Common myeloid progenitor, CD34-positive (primary cell): ENCODE measurements at places on chromosomes 6 and 20.
A peak's percentile ranks its signal among the peaks of the same experiment; 100 is the strongest.

DNA sequence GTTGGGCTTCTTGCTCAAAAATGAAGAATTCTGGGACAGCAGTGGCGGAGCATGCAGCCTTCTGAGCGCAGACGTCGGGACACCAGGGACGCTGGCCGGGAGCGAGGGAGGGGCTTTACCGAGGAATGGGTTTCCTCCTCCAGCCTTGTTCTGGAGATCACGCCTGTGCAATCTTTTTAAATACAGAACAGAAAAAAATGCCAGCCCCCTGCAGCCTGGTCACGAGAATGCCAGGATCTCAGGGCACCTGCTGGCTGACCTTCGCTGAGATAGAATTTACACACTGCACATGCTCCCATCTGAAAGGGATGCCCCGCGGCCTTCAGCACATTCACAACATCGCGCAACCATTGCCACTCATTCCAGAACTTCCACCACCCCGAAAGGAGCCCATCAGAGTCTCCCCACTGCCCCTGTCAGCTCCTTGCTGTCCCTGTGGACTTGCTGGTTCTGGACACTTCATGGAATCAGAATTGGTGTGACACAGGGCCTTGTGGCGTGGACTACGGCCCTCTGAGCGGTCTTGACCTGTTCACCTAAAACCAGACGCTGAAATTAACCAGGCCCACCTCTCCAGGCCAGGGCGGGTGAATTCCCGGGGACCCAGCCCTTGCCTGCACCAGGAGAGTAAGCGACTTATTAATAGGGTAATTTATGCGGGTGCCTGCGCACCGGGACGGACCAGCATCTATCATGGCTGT, 20.6 kb upstream of the BHLHE23 start:
- no peak for DNase-seq

DNA sequence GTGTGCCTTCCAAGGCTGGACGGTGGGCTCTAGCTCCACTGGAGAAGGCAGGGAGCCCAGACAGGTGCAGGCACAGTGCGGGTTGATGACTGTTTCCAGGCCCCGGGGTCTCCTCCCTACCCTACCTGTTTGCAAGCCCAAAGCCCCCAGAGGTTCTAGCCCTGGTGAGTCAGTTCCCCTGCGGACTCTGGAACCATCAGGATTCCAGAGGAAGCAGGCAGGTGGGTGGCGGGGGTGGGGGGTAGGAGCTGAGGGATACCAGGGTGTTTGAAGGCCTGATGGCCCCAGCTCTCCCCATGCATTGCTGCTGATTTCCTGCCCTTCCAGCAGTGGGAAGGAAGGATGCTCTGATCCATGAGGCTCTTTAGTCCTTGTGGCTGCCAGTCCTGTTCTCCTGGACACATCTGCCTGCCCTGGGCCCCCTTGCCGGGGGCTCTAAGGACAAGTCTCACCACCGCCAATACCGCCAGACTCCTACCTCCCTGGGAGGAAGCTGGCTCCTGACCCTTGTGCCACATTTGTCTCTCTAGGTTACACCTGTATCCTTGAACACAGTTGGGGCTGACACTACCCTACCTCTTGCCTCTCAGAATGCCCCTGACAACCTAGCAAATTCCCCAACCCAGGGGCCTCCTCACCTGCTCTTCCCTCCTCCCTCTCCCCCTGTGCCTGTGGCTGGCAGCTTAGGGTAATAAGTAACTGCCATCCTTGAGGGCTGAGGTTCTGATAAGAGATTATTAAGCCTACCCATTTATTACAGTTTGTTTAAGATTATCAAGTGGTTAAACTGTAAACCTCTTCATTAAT, 21.7 kb downstream of the KCNK5 start:
- peak; percentile 23 for DNase-seq

GRCh38 chr20:44006578-44006977, 91.9 kb downstream of the TOX2 start:
- no peak for DNase-seq

GRCh38 chr20:33981347-33981746, 12.4 kb upstream of the RALY start:
- DNase-seq: no peak

DNA sequence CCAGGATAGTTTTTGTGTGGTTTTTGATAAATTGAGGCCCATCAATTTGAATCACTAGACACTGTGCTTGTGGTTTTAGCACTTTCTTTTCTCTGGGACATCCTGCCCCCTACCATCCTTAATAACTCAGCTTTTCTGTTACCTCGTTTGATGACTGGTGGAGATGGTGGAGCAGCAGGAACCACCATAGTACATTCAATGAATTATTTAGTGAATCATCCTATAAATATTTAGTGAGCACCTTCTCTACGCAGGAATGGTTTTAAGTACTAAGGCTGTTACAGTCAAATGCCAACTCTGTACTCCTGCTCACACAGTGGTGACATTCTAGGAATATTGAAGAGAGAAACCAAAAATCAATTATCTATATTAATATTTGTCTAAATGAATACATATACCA, 585.2 kb downstream of the HAO1 start:
- no peak for DNase-seq

GRCh38 chr6:63997734-63998133, 362.1 kb downstream of the PHF3 start:
- DNase-seq: no peak

- no peak for DNase-seq
Observed at GRCh38 chr6:93398723-93399122, 20.6 kb downstream of the EPHA7 start.

- DNase-seq: no peak
Observed at GRCh38 chr20:7124120-7124519, 356.6 kb downstream of the BMP2 start.

- no peak for DNase-seq
Observed at GRCh38 chr20:10609276-10609675, 64.5 kb downstream of the JAG1 start.

DNA sequence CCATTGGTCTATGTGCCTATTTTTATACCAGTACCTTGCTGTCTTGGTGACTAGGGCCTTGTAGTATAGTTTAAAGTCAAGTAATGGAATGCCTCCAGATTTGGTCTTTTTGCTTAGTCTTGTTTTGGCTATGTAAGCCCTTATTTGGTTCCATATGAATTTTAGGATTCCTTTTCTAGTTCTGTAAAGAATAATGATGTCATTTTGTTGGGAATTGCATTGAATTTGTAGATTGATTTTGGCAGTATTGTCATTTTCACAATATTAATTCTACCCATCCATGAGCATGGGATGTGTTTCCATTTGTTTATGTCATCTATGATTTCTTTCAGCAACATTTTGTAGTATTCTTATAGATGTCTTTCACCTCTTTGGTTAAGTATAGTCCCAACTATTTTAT, 96.4 kb upstream of the PAK5 start:
- no peak for DNase-seq

DNA sequence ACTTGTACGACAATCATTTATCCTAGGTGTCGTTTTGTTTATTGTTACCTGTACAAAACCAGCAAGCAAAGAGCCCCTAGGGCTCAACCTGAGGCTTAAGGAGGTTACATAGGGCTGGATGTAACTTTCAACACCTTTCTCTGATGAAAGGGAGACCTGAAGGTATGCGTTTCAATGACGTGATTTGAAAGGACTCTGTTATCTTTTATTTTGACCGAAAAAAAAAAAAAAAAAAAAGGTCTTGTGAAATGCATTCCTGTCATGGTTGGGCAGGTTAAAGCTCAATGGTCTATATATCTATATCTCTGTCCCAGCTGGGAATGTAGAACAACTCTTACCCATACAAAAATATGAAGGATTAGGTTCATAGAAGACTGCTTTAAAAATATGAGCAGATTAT, 78.7 kb upstream of the SASH1 start:
- DNase-seq: no peak

GRCh38 chr6:25250878-25251277, 28.3 kb upstream of the CARMIL1 start:
- DNase-seq: peak; percentile 36

DNA sequence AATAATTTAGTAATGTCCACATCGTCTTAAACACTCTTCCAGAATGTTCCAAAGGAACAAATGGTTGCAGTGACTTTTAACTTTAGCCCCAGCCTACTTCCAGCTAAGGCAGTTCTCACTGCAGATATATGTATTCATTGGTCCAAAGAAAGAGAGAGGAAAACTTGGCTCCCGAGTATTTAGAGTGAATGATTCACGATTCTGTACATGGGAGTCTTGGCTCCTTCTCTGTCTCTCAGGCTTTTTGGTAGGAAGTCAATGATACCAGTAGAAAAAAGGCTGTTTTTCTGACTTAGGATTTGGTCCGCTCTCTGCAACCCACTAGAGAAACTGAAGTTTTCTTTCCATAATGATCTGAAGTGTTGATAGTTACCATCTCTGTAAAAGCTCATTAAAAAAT, 38.6 kb downstream of the E2F3 start:
- no peak for DNase-seq

- DNase-seq: no peak
Observed at GRCh38 chr6:53216301-53216700, 67.7 kb upstream of the GCM1 start.

DNA sequence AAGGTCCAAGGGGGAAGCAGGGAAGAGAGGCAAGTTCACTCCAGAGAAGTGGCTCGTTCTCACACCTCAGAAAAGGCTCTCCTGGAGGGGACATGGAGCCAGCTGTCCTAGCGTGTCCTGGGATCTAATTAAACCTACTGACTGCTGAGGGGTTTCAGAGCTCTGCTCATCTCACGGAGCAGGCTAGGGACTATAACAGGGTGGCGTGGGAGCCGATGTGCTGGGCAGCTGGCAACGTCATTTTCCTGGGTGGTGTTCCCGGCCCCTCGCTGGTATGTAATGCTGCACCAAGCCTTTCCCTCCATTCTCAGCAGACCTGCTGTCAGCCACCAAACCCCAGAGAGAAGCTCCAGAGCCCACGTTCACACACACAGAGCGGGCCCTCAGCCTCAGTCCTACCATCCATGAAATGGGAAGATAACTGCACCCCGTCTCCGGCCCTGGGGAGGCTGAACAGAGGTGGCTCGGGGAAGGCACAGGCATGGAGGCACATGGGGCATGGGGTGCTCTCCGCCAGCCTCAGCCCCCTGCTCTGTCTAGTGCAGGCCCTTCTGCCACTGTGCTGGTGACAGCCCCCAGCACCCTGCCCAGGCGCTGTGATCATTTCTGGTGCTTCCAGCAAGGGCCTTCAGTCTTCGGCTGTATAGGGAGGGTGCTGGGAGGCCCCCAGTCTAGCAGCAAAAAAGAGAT, 1.9 kb downstream of the CST7 start:
- DNase-seq: no peak

DNA sequence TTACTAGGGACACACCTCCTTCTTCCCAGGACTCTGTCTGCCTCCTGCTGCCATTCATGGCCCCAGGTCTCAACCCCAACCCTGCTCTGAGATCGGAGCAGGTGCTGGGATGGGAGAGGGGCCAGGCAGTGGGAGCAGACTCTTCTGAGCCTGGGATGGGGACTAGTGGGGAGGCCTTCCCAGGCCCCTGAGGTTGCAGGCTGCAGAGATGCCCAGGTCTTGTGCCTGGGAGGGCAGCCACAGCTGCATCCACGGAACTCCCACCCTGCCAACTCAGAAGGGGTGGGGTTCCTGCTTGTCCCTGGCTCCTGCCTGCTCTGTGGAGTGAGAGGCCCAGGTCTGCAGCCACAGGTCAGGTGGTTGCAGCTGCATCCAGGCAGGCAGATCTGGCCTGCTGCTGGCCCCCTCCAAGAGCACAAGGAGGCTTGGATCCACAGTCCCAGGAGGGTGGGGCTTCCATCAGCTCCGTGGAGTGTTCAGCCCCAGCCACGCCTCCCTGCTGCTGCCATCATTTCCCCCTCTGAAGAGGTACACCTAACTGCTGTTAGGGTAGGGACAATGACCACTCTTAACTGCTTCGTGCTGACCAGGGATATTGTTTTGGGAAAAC, 2.9 kb upstream of the SLC22A1 start:
- no peak for DNase-seq

DNA sequence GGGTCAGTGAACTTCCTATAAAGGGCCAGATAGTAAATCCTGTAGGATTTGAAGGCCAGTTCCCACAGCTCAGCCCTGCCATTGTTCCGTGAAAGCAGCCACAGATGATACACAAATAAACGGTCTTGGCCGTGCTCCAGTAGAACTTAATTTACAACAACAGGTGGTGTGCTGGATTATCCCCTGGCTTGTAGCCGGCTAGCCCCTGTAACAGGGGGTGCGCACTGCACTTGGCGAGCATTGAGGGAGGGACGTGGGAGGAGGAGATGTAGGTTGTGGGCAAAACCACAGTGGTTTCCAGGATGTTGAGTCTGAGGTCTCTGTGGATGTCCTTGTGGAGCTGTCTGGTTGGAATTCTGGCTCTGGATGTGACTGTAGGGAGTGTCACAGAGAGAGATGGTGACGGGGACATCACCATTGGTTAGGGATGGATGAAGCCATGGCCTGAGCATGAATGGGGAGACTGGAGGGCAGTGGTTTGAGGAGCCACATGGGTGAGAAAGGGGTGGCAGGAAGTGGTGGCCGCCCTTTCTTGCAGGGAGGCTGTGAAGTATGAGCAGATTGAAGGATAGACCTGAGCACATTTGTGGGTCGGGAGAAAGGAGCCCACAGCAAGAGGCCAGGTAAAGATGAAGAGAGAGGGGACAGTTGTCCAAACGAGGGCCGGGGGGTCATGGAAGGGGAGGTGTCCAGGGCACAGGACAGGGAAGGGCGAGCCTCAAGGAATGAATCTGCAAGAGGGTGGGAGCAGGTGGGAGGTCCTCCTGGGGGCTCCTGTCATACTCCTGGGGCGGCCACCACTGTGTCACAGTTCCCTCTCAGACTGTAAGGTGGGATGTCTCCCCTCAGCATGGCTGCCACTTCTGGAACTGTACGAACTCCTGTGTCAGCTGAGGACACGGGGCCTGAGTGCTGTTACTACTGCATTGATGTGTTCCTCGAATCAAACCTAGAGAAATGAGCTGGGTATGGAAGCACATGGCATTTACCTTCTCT, 53.6 kb downstream of the CDH26 start:
- DNase-seq: no peak

GRCh38 chr6:121523628-121524027, 88.2 kb downstream of the GJA1 start:
- DNase-seq: no peak

DNA sequence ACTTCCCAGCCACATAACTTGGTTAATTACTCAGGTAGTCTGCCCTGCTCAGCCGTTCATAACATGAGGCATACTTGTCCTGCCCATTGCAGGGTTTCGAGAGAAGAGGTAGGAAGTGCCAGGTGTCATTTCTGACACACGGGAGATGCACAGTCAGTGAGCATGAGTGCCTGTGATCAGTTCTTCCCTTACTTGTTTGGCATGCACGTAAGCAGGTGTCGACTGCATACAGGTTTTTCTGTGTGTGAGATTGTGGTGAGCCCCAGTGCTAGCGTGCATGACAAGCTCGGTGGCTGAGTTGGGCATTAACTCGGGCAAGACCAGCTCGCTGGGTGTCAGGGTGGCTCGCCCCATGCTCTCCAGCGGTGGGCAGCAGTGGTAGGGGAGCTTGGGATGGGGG, 51.2 kb upstream of the SLC22A1 start:
- no peak for DNase-seq

- no peak for DNase-seq
Observed at GRCh38 chr6:15509335-15509933, 153.4 kb downstream of the DTNBP1 start.

GRCh38 chr6:49839957-49840356, 26.4 kb downstream of the CRISP1 start:
- peak; percentile 22 for DNase-seq
